ENCODE measurements at places on chromosomes 3 and 15. TPM values are rescaled to one million over a fixed set of nuclear protein-coding genes. Genes with fewer than 3 reads are reported as not detected.

DNA sequence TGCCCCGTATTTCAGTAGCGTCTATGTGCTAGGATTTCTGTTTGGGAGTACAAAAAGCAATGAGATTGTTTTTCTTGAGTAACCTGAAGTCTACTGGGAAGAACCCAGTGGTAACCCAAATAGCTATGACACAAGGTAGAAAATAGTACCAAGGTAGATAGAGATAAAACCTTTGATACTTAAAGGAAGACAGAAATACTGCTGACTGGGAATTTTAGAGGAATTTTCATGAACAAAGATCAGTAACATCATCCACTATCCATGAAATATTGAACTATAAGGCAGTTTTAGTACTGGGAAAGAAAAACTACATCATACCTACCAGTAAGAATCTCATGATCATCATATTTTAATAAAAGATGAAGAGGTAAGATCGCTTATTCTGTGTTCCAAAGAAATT is 489.8 kb downstream of the LPP start:
- DNase-seq = no peak

GRCh38 chr3:192246847-192247559 is 480.3 kb downstream of the FGF12 start:
- DNase-seq = no peak

The UACA gene
- total RNA-seq = 147 TPM

DNA sequence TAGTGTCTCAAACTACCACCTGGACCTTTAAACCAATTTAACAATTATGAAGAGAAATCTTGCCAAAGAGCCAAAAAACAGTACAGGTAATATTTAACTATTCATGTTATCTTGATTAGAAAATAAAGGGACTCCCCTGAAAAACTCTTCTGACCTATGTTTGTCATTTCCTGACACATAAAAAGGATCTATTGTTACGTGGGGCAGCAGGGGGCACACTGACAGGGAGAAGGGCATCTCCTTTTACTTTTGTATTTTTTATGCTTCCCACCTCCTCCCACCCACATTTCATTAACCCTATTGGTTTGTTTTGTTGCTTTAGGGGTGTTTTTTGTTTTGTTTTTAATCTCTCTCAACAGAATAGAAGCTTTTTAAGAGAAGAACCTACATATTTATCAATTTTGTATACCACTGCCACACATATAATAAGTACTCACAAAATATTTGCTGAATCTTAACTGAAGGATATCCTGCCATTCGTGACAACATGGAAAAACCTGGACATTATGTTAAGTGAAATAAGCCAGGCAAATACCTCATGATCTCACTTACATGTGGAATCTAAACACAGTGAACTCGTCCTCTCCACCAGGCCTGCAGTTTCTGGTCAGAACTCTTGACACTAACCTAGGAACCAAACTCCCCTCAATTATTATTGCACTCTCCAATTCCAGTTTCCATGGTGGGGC is 17.7 kb downstream of the STAG1 start:
- no peak for DNase-seq

DNA sequence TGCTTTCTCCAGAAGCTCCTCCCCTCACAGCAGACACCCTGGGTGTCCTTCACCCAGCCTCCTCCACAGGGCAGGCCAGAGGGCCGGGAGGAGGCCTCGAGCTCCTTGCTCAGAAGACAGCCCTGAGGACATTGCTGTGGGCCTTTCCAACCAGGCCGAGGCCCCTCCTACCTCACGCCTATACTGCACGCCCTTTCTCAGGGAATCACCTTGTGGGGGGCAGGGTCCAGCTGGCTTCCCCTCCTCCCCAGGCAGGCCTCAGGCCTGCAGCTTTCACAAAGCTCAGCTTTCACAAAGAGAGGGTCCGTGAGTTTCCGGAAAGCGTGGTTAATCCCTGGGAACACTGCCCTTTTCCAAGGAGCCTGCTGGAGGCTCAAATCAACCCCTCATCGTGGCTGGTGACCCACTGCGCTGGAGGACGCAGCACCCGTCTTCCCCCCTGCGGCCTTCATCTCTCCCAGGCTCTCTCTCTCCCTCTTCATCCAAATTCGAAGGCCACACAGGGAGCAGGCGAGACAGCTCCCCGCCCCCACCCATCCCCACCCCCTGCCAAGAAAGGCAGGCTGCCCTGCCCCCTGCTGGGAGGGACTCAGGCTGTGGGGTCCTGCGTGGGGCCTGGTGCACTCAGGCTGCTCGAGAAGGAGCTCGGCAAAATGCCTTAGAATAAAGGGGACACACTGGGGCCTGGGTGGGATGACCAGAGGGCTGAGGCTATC is 79.4 kb downstream of the OCA2 start:
- DNase-seq = no peak

GRCh38 chr3:27633224-27633545 is 88.9 kb downstream of the EOMES start:
- no peak for DNase-seq

The CYP1A2 gene
- total RNA-seq = not detected

Data from uterus (tissue), 4 donors.